ENCODE measurements at places on chromosomes 11 and 22.

DNA sequence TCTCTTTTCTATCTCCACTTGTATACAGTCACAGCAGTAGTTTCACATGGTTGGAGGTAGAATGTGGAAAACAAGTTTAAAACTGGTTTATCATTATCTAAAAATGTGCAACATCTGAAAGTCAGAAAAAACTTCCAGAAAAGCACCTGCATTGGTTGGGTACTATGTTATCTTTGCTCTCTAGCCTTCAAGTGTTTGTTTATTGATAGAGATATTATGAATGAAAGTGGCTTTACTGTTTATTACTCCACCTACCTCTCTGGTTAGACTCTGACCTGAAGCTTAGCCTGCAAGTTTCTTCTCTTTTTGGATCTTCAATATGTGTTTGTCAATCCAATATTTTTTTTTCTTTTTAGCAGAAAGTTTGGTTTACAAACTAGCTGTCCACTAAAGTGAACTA, 2161.4 kb upstream of the RAG2 start:
- DNase-seq = no peak

GRCh38 chr11:120688163-120688562, 176.6 kb downstream of the GRIK4 start:
- DNase-seq = no peak

GRCh38 chr11:131418189-131418588, 47.8 kb downstream of the NTM start:
- no peak for DNase-seq

DNA sequence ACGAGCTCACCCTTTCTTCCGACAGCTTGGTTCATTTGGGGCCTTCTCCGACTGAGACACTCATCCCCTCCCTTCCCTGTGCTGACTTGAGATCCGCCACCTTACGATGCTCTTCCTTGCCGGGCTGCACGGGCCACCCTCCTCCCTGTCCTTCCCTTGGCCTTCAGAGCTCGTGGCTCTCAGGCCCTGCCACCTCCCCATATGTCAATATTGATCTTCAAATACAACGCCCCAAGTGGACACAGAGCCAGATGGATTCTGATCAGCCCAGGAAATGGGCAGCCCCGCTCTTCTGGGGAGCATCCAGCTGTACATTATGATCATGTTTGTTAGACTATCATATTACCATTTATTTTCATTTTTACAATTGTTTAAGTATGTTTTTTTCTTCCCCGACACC, 812.8 kb downstream of the TBC1D22A start:
- no peak for DNase-seq

GRCh38 chr11:89463266-89463780, 27.9 kb downstream of the NOX4 start:
- no peak for DNase-seq

- DNase-seq = no peak
Measured at GRCh38 chr11:128528294-128528693, 59.1 kb downstream of the ETS1 start.

DNA sequence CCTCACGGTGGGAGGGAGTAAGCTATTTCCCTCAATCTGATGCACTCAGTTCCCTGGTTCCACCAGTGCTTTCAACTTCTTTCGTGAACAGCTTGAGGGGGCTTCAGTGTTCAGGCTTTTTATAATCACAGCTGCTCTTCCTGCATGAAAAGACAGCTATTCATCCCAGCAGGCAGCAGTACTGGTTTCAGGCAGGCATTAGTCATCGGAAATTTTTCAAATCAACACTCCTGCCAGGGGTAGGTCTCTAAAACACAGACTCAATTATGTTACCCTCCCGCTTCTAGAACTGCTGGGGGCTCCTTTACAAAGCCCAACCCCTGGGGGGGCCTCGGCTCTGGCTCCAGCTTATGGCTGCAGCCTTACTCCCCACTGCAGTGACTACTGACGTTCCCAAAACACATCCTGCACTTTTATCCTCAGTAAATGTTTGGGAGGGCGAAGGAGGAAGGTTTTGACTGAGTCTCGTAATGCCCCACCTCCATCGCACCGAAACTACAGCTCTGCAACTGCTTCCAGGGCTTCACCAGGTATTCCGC, 5.8 kb downstream of the POLDIP3 start:
- no peak for DNase-seq

GRCh38 chr11:65431451-65432099, 9.0 kb downstream of the NEAT1 start:
- no peak for DNase-seq

GRCh38 chr22:42644422-42645340, 4.3 kb upstream of the ATP5MGL start:
- DNase-seq = no peak

DNA sequence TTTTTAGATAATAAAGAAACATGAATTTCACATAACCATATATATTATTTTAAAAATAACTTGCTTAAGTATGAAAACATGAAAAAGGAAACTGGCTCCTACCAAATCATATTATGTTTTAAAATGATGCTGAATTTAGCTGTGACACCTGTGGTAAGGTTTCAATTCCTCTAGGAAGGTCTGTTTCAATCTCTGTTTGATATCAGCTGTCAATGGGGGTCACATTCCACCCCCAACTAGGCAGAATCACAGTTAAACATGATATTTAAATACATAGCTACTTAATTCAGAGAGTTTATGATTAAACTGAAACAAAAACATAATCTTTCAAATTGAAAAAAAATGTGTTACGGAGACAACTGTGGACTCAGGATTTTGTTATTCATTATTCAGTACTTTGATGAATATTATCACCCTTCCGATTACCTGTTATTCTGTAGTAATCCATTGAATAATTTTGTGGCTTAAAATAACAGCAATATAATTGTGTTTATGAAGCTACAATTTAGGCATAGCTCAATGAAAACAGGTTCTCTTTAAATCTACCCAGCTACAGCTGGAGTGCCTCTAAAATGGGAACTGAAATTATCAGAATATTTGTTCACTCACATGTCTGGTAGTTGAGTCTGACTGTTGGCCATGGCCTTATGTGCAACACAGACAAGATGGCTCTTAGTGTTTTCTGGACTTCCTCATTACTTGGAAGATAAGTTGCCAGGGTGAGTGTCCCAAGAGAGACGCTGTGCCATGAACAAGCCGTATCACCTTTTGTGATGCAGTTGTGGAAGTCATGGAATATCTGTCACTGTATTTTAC, 244.6 kb upstream of the ANO3 start:
- DNase-seq = no peak

DNA sequence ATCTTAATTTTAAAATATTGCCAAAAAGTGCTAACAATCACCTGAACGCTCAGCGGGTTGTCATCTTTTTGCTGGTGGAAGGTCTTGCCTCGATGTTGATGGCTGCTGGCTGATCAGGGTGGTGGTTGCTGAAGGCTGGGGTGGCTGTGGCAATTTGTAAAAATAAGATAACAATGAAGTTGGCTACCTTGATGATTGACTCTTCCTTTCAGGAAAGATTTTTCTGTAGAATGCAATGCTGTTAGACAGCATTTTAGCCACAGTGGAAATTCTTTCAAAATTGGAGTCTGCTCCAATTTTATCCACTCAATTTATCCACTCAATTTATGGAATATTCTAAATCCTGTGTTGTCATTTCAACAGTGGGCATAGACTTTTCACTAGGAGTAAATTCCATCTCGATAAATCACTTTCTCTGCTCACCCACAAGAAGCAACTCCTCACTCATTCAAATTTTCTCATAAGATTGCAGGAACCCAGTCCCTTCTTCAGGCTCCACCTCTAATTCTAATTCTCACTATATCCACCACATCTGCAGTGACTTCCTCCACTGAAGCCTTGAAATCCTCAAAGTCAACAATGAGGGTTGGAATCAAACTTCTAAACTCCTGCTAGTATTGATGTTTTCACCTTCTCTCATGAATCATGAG, 78.8 kb downstream of the LINC01488 start:
- no peak for DNase-seq

GRCh38 chr11:71929491-71929890, 645 bp downstream of the RNF121 start:
- no peak for DNase-seq

DNA sequence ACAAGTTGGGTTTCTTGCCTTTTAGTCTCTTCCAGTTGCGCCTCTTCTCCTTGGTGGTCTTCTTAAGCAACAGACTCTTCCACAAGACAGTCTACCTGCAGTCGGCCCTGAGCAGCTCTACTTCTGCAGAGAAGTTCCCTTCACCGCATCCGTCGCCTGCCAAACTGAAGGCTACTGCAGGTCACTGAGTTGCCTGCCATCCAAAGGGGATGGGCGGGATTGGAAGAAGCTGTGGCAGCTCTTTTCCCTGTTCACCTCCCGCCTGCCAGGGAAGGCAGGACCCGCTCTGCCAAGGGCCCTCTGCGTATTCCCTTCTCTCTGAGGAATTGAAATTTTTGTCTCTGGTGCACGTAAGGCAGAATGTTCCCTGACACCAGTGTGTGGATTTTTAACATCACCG, 9.2 kb upstream of the STT3A start:
- no peak for DNase-seq

Data from activated CD4-positive, alpha-beta T cell treated with anti-CD3 and anti-CD28 coated beads, Interleukin-2, amount 50 U/mL, for 1 hour (primary cell).